Large intestine (tissue), 12 donors: ENCODE measurements at places on chromosomes 16 and 17. TPM values are rescaled to one million over a fixed set of nuclear protein-coding genes. Genes with fewer than 3 reads are reported as not detected.

Gene ITGAX
- polyA plus RNA-seq: 1.9 TPM

Gene NPIPA3
- 1.1 TPM for polyA plus RNA-seq

Gene PYY
- polyA plus RNA-seq: 36.2 TPM

Gene KRT39
- polyA plus RNA-seq: not detected

Gene ZNF286A
- polyA plus RNA-seq: 18.1 TPM

Gene GPR139
- polyA plus RNA-seq: 0.07 TPM

Gene ITGAD
- polyA plus RNA-seq: 0.03 TPM

Gene KRTAP4-4
- polyA plus RNA-seq: not detected

Gene P2RX1
- 97.1 TPM for polyA plus RNA-seq

Gene KIF1C
- polyA plus RNA-seq: 69.2 TPM
